Psoas muscle (tissue), 8 donors: ENCODE measurements at places on chromosomes 2 and 18. TPM values are rescaled to one million over a fixed set of nuclear protein-coding genes. Genes with fewer than 3 reads are reported as not detected.

- H3K4me1 ChIP-seq: no peaks in the 10 kb centered on the region
- no peak overlapping the region for H3K27ac ChIP-seq
- H3K27me3 ChIP-seq: no peaks in the 10 kb centered on the region
- DNase-seq: no peak
- no peak overlapping the region for H3K4me3 ChIP-seq
Observed at GRCh38 chr2:58030771-58031170, 15.8 kb upstream of the VRK2 start.

DNA sequence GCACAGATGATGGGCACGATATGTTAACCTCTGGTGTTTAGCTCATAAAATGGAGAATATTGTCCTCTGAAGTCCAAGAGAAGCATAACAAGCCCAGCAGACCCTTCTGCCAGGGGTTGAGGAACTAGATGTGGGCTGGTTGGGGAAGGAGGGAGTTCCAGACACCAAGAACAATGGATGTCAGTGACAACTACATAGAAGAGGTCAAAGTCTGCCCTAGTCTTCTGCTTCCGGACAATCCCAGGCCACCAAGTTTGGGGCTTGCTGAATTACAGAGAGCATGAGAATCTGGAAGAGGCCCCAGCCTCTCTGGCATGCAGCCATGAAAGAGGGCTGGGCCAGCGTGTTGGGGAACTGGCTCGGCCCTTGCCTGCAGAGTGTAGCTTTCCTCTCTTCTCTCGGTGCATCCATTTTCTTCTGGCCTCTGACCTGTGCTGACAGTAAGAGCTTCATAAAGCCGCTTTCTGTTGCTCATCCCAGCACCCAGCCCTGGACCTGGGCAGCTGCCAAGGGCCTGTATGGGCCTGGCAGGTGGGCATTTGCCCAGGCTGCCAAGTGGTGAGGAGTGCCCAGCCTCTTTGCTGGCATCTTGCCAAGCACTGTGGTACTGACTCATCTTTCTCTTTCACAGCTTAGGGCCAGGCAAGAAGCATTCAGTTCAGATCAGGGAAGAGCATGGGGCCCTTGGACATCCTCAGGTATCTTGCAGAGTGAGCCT is 14.6 kb upstream of the LAPTM4A start:
- no peaks in the 10 kb centered on the region for H3K36me3 ChIP-seq
- DNase-seq: peak; percentile 89
- peak overlapping the region; percentile 32 for H3K27ac ChIP-seq
- no peak overlapping the region for H3K4me3 ChIP-seq

- no peak overlapping the region for H3K4me3 ChIP-seq
- DNase-seq: no peak
- H3K4me1 ChIP-seq: no peaks in the 10 kb centered on the region
- H3K27ac ChIP-seq: no peak overlapping the region
- H3K36me3 ChIP-seq: no peaks in the 10 kb centered on the region
Observed at GRCh38 chr18:45686891-45687611, 36.9 kb upstream of the SLC14A1 start.

DNA sequence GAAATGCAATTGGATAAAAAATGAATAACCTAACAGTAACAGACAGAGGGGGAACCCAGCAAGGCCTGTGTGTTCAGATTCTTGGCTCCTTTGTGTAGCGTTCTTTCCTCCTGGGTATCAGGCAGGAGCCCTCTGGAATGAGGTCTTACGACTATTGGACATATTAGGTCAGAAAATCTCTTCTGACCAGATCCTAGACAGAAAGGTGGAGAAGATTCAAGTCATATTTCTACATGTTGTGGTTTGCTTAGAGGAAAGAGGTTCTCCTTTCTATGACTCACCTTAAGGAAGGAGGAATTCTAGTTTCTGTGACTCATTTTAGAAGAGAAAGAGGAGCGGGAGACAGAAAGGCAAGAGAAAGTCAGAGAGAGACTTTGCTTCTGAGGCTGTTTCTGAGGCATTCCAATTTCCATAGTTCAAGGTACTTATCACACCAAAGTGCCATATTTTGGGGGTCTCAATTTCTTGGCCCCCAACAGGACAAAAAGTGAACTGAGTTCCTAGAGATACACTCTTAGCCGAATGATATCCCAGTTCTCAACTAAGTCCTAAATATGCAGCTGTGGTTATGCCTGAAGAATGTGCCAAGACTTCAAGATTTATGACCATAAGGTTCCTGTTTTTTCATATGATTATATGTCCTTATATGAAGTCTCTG is 618.6 kb downstream of the ZEB2 start:
- no peak for DNase-seq
- no peaks in the 10 kb centered on the region for H3K4me1 ChIP-seq
- H3K27me3 ChIP-seq: no peaks in the 10 kb centered on the region
- H3K27ac ChIP-seq: no peak overlapping the region
- H3K4me3 ChIP-seq: no peak overlapping the region

DNA sequence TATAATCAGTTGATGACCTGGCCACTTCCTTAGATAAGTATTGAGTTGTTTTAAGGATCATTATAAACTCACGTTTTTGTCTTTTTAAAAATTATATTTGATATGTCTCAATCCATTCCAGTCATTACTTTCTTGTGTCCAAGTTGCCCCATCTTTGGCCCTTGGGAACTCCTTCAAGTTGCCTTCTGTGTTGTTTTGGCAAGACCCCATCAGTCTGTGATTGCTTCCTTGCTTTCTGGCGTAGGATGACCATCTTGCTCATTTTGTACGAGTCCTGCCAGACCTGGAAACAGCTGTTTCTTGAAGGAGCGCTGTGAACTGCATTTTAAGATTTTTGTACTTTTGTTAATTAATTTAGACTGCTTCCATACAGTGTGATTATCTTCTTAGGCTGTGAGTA is 68.9 kb upstream of the ITM2C start:
- H3K27me3 ChIP-seq: no peaks in the 10 kb centered on the region
- H3K27ac ChIP-seq: peak overlapping the region; percentile 80
- DNase-seq: peak; percentile 30

GRCh38 chr2:242046206-242046826 is 176.8 kb downstream of the RTP5 start:
- no peak overlapping the region for H3K27ac ChIP-seq
- H3K36me3 ChIP-seq: no peaks in the 10 kb centered on the region
- DNase-seq: no peak
- no peaks in the 10 kb centered on the region for H3K27me3 ChIP-seq
- H3K4me1 ChIP-seq: no peaks in the 10 kb centered on the region

Gene ATG4B
- 40.8 TPM for polyA plus RNA-seq

Gene CCDC141
- 2.8 TPM for polyA plus RNA-seq
